Epithelial cell of alveolus of lung (primary cell): ENCODE measurements at places on chromosomes 3 and 15. TPM values are rescaled to one million over a fixed set of nuclear protein-coding genes. Genes with fewer than 3 reads are reported as not detected.

CX3CR1 gene
- total RNA-seq, result 0.08 TPM in 1 of 2 replicates, not detected in the other

GPR27 gene
- total RNA-seq, result not detected in 2 replicates

ARMC8 gene
- 26.2 and 39.8 TPM in 2 replicates for total RNA-seq

KBTBD13 gene
- 0.13 TPM in 1 of 2 replicates, not detected in the other for total RNA-seq

SCN5A gene
- total RNA-seq, result 0.39 and 0.96 TPM in 2 replicates

LEO1 gene
- total RNA-seq, result 14.6 and 25.3 TPM in 2 replicates

DUOXA2 gene
- total RNA-seq, result under 0.01 TPM in 1 of 2 replicates, not detected in the other

SCAMP5 gene
- total RNA-seq, result 1.4 and 5.0 TPM in 2 replicates

CEP152 gene
- 3.4 and 5.0 TPM in 2 replicates for total RNA-seq

GPR62 gene
- total RNA-seq, result 0.08 TPM in 1 of 2 replicates, not detected in the other

B3GALNT1 gene
- total RNA-seq, result 13.1 and 15.9 TPM in 2 replicates

ENTPD3 gene
- total RNA-seq, result 1.2 TPM in 1 of 2 replicates, not detected in the other

CTXN2 gene
- not detected in 2 replicates for total RNA-seq

TMEM207 gene
- not detected in 2 replicates for total RNA-seq
